Naive B cell (primary cell): ENCODE measurements at places on chromosomes 3 and 15. TPM values are rescaled to one million over a fixed set of nuclear protein-coding genes. Genes with fewer than 3 reads are reported as not detected.

DNA sequence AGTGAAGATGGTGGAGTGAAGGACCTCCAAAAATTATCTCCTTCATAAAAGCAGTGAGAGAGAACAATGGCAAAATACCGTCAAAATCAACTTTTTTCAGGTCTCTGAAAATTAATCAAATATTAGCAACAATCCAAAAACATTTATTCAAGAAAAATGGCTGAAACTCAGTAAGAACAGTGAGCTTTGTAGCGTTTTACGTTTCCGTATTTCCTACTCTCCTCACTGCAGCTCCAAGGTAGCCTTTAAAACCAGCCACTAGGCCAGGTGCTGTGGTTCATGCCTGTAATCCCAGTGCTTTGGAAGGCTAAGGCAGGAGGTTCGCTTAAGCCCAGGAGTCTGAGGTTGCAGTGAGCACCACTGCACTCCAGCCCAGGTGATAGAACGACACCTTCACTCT lies 38.5 kb downstream of the ATP10A start:
- H3K27me3 ChIP-seq = no peaks in the 10 kb centered on the region
- DNase-seq = no peak
- H3K4me3 ChIP-seq = no peak overlapping the region
- H3K4me1 ChIP-seq = no peaks in the 10 kb centered on the region

DNA sequence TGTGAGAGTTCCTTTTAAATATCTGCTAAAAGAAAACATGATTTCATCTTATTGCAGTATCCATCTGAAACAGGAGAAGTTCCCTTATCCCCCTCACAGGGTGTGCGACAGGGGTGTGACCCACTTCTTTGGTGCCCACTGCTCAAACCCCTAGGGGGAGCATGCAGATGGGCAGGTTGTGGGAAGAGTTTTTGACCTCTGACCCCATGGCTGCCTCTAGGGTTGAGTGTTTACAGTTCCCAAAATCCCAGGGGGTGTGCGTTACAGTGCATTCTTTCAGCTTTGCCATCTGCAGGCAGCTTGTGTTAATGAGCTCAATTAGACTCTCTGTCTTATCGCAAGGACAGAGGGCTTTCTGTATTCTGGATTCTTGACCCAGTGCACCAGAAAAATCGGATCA lies 443.2 kb upstream of the FRG2C start:
- no peaks in the 10 kb centered on the region for H3K4me1 ChIP-seq
- no peak overlapping the region for H3K27ac ChIP-seq
- no peak overlapping the region for H3K4me3 ChIP-seq
- no peaks in the 10 kb centered on the region for H3K36me3 ChIP-seq
- DNase-seq = no peak

Gene CDC25A
- not detected for polyA plus RNA-seq

Gene TRIM42
- not detected for polyA plus RNA-seq

Gene GP5
- polyA plus RNA-seq = 0.21 TPM
